ENCODE measurements at places on chromosomes 7 and 10.

- DNase-seq, result no peak
Measured at GRCh38 chr10:129774736-129775401, 189.2 kb downstream of the EBF3 start.

GRCh38 chr10:133279326-133280226 lies 2.9 kb upstream of the ADAM8 start:
- no peak for DNase-seq

- DNase-seq, result no peak
Measured at GRCh38 chr7:30911561-30911969, at the start of gene AQP1. Gene AQP1, plus strand, starts transcription at chr7:30911853. Its CDS starts 57 bp downstream, at chr7:30911910.

GRCh38 chr7:133394369-133394768 lies 141.5 kb downstream of the EXOC4 start:
- DNase-seq, result no peak

GRCh38 chr7:100132126-100132525 lies 5.4 kb downstream of the MBLAC1 start:
- DNase-seq, result peak; percentile 69
